ENCODE measurements at places on chromosomes 3 and 15.
A peak's percentile ranks its signal among the peaks of the same experiment; 100 is the strongest.

- DNase-seq, result no peak
Observed at GRCh38 chr3:187520027-187520945, 149.9 kb downstream of the SST start.

- DNase-seq, result peak; percentile 66
Observed at GRCh38 chr3:66991459-66991858, 6.6 kb upstream of the KBTBD8 start.

DNA sequence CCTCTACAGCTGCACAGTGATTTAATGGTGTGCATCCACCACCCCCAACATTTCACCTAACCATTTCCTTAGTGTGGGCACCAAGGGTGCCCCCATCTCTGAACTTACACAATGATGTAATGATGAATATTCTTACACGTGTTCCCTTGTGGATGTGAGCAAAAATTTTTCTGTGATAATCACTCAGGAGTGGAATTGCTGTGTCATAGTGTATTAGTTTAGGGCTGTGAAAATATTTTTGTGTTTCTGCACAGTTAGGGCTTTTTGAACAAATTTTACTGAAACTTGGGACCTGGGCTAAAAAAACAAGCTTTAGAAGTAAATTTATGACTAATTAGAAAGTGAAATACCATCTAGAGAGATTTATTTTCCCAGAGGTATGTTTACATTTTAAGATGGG is 134.5 kb upstream of the CCNL1 start:
- no peak for DNase-seq

GRCh38 chr15:99928429-99928981 is 195.3 kb upstream of the LYSMD4 start:
- DNase-seq, result peak; percentile 82

GRCh38 chr15:74178326-74179100 is 5.0 kb downstream of the ISLR start:
- no peak for DNase-seq

DNA sequence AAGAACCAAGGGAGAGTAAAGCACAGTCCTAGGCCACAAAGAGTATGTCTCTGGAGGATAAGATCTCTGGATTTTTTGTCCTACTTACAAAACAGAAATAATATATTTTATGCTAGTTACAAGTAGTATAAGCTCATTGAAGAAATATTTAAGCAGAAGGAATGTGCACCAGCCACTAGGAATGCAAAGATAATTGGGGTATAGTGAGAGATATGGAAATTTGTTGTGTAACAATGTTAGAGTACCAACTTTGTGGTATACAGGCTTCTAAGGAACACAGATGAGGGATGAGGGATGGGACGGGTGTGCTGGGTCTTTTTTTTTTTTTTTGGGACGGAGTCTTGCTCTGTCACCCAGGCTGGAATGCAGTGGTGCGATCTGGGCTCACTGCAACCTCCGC is 26.5 kb downstream of the AKAP13 start:
- DNase-seq, result no peak

DNA sequence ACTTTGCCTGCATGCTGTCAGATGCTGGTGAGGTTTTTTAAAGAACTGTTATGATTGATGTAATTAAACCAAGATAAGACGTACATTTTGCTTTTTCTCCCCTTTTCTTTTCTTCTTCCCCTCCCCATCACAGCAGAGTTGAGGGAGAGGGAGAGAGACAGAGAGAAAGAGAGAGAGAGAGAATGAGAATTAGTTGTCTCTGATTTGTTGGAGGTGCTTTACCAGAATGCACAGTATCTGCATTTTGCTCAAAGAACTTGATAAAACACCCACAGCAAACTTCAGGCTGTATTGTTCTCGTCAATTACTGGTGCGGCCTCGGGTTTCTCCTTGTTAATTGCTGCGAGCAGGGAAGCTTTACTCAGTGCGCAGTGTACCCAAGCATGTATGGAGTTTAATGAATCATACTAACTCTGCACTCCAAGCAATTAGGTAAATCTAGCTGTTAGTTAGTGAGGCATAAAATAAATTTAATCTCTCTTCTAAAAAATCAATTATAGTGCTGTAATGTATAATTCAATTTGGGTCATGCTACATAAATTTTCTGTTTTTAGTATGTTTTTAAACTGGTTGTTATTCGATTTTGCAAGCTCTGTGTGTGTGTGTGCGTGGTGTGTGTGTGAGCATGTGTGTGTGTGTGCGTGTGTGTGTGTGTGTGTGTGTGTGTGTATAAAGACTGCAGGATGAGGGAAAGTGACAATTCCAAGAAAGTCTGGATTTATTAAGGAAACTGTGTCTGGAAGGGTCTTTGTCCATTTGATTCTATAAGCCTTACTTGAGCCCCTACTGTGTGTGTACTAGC is 273.4 kb downstream of the TLE3 start:
- DNase-seq, result no peak

DNA sequence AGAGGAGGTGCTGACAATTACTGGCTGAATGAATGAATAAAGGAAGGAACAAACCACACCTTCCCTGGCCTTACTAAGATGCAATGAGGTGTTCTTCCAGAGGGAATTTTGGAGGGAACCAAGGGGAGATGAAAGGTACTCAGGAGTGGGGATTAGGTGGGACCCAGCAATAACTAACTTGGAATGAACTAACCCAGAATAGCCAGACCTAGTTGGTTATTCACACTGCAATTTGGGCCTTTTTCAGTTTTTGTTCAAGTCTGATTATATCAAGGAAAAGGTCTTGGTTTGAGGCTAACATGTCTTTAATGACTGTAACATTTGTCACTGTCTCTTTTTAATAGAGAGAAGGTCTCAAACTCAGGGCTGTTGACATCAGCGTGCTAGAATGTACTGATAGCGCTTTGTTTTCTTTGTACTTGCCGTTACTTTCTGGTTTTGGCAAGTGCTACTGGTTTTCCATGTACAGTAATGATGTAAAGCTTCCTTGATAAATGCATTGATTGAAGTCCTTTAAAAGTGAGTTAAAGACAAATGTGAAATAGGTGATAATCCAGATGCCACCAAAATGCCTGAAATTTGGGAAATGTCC is 3.2 kb upstream of the PLXND1 start:
- no peak for DNase-seq

DNA sequence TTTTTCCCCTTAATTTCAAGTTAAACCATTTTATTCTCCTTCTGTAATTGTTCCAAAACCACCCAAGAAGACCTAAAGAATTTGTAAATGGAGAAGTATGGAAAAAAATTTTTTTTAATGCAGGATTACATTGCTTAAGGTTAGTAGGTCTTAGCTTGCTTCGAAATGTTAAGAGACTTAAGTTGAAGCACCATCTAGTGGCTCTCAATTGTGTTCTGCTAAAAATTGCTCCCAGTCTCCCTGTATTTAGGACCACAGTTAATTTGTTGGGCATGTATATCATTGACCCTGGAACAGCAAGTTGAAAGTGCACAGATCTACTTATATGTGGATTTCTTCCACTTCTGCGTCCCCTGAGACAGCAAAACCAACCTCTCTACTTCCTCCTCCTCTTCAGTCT is 32.4 kb downstream of the CD200R1L start:
- DNase-seq, result peak; percentile 68

Data from NB4 (cell line).